ENCODE measurements at places on chromosomes 13 and 19. TPM values are rescaled to one million over a fixed set of nuclear protein-coding genes. Genes with fewer than 3 reads are reported as not detected.

Gene PEG3
- polyA plus RNA-seq, result 85.0 TPM

Gene SMIM17
- 1.8 TPM for polyA plus RNA-seq

Gene POLRMT
- polyA plus RNA-seq, result 58.1 TPM

Gene PLK5
- 0.14 TPM for polyA plus RNA-seq

Gene ZNF549
- 12.5 TPM for polyA plus RNA-seq

Gene SHISA7
- 0.16 TPM for polyA plus RNA-seq

Gene FUT1
- polyA plus RNA-seq, result 3.2 TPM

Gene CBARP
- polyA plus RNA-seq, result 2.0 TPM

Gene ZNF534
- polyA plus RNA-seq, result 0.34 TPM

Gene RASIP1
- polyA plus RNA-seq, result 16.6 TPM

Gene KLF1
- polyA plus RNA-seq, result 0.32 TPM

Gene LGALS4
- polyA plus RNA-seq, result 2.9 TPM

Gene ACTN4
- 628 TPM for polyA plus RNA-seq

Gene RAB3A
- 4.9 TPM for polyA plus RNA-seq

Gene ZNF749
- polyA plus RNA-seq, result 18.0 TPM

Gene MZT1
- polyA plus RNA-seq, result 19.0 TPM

Gene PCDH9
- polyA plus RNA-seq, result 14.7 TPM

Gene GET3
- polyA plus RNA-seq, result 82.7 TPM

Gene TYROBP
- polyA plus RNA-seq, result 9.0 TPM

Gene MISP3
- polyA plus RNA-seq, result 8.4 TPM

Gene SIGLEC12
- 0.11 TPM for polyA plus RNA-seq

Gene CEACAM3
- polyA plus RNA-seq, result 0.09 TPM

All from renal cortex interstitium (tissue), 15 donors.